ENCODE measurements at places on chromosomes 4 and X. TPM values are rescaled to one million over a fixed set of nuclear protein-coding genes. Genes with fewer than 3 reads are reported as not detected.

DNA sequence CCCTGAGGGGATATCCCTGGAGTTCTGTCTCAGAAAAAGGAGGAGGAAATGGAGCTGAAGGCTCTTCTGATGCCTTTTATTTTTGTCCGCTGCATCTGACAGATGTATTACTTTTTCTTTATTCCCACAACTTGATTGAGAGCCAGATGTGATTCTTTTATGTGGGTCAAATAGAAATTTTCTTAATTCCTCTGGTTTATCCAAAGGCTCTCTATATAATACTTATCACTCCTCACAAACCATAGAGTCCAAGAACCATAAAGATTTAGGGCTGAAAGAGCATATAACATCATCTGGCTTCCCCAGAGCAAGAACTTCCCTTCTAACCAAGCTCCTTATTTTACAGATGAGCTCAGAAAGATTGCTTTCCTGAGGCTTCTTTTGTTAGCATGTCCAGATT, 756.7 kb upstream of the FAM241A start:
- DNase-seq: no peak

DNA sequence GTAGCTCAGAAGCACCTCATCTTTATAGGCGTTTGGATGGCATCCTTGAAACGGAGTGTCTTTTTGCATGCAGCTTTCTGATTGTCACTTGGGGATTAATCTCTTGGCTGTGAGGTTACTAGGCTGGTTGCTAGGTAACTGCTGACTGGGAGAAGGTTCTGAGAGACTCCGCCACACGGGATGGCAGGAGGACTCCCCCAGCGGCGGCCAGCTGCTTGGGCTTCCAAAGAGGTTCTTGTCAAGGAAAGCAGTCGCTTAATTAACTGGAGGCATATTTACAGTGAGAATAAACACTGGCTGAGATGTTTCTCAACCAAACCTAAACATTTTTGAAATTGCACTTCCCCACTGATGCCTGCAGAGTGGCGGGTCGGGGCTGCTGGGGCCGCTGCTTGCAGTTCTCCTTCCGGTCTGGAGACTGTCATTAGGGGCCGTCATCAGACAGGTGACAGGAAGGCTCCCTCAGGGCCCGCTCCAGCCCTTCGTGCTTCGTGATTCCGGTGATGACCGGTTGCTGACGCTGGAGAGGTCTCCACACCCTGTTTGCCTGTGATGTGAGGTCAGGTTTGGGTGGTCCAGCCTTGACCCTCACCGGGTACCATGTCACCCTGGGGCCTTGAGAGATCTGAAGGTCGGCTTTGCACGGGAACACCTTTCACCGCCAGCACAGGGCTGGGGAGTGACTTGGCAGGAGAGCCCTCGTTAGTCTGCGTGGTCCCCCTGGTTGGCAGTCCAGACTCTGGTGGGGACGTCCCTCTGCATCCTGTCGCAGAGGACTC, 9.1 kb downstream of the NSG1 start:
- DNase-seq: no peak

- no peak for DNase-seq
Measured at GRCh38 chrX:85698921-85699320, 319.5 kb upstream of the POF1B start.

- no peak for DNase-seq
Measured at GRCh38 chr4:185392156-185392555, 3.6 kb downstream of the LRP2BP start.

GRCh38 chr4:56259655-56260054, 127.6 kb downstream of the AASDH start:
- DNase-seq: no peak

GRCh38 chr4:159983082-159983481, 880.2 kb downstream of the RAPGEF2 start:
- no peak for DNase-seq

- no peak for DNase-seq
Measured at GRCh38 chr4:165394275-165394674, 15.5 kb downstream of the CPE start.

Gene CT45A3
- polyA plus RNA-seq: not detected

Gene TLR7
- not detected for polyA plus RNA-seq

Gene DDX60
- 0.27 TPM for polyA plus RNA-seq

Gene MAGEB2
- polyA plus RNA-seq: 78.1 TPM

DNA sequence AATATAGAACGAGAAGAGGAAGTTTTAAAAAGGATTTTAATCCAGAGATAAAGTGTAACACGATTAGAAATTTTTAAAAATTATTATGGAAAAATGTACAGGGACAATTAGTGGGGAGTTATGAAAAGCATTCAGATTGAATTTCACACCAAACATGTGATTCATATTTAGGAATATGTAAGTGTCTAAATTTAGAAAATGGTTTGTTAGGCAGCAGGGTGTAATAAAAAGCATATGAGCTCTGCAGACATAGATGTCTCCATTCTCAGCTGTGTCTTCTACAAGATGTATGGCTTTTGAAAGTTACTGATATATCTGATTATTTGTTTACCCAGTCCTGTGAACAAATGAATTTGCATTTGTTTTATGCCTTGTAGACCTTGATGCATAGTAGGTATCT, 638.9 kb upstream of the AGA start:
- no peak for DNase-seq

- DNase-seq: no peak
Measured at GRCh38 chr4:56206258-56206657, 181.0 kb downstream of the AASDH start.

DNA sequence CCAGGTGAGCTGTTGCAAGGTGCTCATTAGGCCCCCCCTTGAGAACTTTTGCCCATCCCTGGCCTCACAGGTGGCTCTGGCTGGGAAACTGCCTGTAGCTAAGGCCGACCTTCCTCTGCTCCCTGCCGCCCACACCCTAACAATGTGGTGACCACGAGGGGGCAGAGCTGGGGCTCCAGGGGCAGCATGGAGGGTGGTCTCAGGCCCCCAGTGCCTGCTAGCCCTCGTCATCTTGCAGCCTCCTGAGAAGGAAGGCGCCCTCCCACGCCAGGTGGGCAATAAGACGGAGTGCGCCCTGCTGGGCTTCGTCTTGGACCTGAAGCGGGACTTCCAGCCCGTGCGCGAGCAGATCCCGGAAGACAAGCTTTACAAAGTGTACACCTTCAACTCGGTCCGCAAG, 32.4 kb downstream of the ATP2B3 start:
- DNase-seq: no peak

Gene ARHGAP6
- polyA plus RNA-seq: 36.9 TPM

DNA sequence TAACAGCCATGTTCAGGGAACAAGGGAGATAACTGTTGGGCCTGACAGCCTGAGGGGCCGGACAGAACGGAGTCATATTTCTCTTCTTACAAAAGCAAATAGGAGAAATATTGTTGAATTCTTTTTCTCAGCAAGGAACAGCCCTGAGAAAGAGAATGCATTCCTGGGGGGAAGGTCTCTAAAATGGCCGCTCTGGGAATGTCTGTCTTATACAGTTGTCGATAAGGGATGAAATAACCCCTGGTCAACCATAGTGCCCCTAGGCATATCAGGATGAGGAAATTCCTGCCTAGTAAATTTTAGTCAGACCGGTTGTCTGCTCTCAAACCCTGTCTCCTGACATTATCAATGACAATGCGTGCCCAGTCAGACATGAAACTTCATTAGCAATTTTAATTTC, 1925.5 kb downstream of the PCDH7 start:
- DNase-seq: no peak

- DNase-seq: no peak
Measured at GRCh38 chr4:183139972-183140570, 41.0 kb downstream of the WWC2 start.

Gene NUP54
- 55.1 TPM for polyA plus RNA-seq

Gene SPANXN3
- not detected for polyA plus RNA-seq

GRCh38 chr4:111798840-111799239, 346.4 kb upstream of the FAM241A start:
- DNase-seq: no peak

Gene TTC29
- not detected for polyA plus RNA-seq

GRCh38 chrX:154986826-154987575, 35.5 kb downstream of the F8 start:
- DNase-seq: no peak

DNA sequence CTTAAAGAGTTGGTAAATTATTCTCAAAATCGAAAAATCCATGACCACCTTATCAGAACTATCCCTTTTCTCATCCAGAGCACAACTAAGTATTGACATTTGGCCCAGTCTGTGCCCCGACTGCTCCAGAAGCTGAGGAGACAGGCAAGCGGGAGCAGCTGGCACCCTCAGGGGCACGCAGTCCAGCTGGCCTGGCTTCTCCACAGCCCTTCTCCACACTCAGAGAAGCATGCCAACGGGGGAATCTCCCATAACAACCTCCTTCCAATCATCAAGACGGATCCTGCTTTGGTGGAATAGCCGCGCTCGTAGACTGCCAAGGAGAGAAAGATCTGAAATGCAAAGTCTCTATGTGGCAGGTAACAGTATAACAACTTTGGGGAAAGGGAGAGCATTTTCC, 85.4 kb downstream of the AFAP1 start:
- DNase-seq: no peak

Gene TMEM31
- polyA plus RNA-seq: not detected

Gene TBC1D8B
- polyA plus RNA-seq: 0.30 TPM

GRCh38 chr4:163702736-163703135, 208.2 kb downstream of the TMA16 start:
- no peak for DNase-seq

DNA sequence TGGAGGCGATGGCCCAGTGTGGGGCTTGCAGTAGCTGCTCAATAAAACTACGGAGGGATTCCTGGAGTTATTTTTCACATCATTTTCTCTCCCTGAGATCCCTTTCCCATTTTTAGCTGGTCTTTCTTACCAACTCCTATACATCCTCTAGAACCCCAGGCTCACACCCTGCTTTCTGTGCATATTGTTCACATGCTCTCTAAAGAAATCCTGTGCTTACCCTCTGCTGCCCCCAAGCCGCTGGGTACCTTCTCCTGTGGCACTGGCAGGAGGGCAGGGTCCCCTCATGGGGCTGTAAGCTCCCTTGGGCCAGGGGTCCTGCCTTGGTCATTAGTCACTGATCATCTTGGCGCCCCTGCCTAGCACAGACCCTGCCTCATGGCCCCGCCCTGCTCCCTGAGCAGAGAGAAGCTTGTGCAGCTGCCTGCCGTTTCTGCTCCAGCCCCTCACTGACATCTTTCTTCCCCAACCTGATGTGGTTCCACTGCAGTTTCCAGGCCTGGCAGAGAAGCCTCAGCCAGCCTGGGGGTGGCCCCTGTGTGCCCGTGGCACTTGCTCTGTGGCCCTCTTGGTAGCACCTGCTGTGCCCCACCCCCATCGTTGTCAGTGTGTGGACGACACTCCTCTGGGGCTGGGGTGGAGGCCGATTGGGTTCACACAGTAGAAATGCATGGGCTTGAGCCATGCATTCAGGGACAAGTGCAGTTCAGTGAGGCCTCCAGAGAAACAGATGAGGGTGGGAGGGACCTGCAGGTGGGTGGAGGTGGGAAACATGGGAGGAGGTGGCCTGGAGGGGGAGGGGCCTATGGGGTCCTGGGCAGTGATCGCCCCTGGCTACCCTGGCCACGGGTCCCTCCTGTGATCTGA, 69.5 kb downstream of the WFS1 start:
- DNase-seq: no peak

Gene SOWAHD
- 0.15 TPM for polyA plus RNA-seq

Gene NDST3
- polyA plus RNA-seq: not detected

DNA sequence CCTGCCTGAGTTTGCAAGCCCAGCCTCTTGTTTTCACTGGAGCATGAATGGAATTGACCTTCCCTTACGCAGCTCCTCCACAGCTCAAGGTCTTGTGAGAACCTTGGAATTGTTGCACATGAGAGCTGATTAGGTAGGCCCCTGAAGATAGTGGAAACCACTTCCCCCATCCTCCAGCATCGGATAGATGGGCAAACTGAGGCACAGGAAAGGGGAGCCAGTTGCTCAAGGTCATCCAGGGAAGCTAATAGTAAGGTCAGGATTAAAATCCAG, 27.2 kb downstream of the PJA1 start:
- no peak for DNase-seq

GRCh38 chr4:86184216-86184900, 175.5 kb downstream of the MAPK10 start:
- no peak for DNase-seq

GRCh38 chr4:6389142-6389825, 83.1 kb downstream of the PPP2R2C start:
- DNase-seq: no peak

Gene USP26
- polyA plus RNA-seq: 0.49 TPM

- no peak for DNase-seq
Measured at GRCh38 chrX:120000490-120001246, 57.1 kb upstream of the NKAP start.

DNA sequence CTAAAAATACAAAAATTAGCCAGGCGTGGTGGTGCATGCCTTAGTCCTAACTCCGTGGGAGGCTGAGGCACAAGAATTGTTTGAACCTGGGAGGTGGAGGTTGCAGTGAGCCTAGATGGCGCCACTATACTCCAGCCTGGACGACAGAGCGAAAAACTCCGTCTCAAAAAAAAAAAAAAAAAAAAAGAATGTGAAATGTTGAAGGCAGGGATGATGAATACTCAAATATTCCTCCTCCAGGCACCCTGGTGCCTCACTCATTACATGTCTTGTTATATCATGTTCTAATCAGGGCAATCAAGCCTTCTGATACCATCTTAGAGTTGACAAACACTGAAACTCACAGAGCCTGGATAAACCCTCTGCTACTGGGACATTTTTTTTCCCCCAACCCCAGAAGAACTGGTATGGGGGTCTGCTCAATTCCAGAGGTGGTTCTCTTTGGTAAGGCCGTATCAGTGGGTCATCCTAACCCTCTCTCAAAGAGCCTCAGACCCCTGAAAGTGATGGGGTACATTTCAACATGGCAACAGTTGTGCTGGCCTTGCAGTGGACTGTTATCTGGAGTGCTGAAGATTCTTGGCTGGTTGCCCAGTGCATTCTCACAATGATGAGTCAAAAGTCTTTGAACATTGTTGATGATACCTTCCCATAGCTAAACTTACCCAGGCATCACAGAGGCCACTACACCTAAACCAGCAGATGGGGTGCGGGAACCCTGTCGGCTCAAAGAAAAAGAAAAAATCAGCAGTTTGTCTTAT, 2.4 kb upstream of the SH3KBP1 start:
- peak; percentile 27 for DNase-seq

GRCh38 chr4:121192480-121192879, 28.4 kb upstream of the TNIP3 start:
- peak; percentile 39 for DNase-seq

GRCh38 chr4:57051524-57051923, 58.7 kb downstream of the IGFBP7 start:
- no peak for DNase-seq

DNA sequence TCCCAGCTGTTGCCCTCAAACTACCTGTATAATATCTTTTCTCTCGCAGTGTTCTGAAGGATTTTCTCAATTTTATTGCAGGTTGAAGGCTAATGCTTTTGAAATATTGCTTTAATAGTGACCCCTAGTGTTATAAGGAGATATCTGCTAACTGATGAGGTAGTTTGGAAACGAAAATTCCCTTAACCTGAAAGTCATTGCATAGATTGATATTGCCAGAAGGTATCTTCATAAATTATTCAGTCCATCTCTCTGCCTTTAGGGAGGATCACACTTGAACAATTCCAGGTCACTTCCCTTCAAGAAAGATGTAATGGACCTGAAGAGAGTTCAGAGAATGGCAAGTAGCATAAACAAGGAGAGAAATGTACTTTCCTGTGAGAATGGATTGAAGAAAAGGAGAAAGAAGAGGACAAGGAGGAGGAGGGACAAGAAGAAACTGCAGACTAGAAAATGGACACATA, 44.1 kb downstream of the TIGD4 start:
- peak; percentile 11 for DNase-seq

Gene GDPD2
- not detected for polyA plus RNA-seq

GRCh38 chrX:39140581-39140980, 339.3 kb downstream of the MID1IP1 start:
- DNase-seq: no peak
